Osteocyte (in vitro differentiated cells): ENCODE measurements at places on chromosomes 1 and 21. TPM values are rescaled to one million over a fixed set of nuclear protein-coding genes. Genes with fewer than 3 reads are reported as not detected.

DNA sequence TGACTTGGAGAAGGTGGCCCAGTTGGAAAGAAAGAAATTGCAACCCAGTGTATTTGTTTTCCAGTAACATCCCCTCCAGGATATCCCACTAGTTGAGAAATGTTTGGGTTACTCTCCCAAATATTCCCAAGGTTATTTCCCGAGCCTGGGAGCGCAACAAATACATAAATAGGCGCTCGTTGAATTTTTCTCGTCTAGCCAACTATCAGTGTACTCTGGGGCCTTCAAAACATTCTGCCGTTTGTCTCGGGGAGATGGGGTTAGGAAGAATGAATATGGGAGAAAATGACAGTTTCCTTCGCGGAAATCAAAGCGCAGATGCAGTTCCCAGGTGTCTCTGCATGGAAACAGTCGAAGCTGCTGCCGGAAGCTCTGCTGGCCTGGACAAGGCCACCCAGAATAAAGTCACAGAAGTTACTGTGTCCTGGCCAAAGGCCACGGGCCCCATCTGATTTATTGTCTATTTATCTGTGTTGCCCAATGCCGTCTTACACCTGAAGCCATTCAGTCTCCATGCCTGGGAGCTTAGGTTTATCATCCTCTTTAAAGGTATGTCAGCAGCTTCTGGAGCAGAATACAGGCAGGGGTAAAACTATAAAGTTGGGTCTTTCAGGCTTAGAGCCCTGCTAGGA lies 1.0 kb downstream of the C1orf115 start:
- peak; percentile 49 for DNase-seq

Gene CTSE
- not detected in 2 replicates for total RNA-seq

- DNase-seq: no peak
These were observed 1018.8 kb downstream of the AMY1C start for GRCh38 chr1:104768466-104768865.

Gene OR2L3
- total RNA-seq: not detected in 2 replicates

Gene TMEM51
- 0.81 and 0.86 TPM in 2 replicates for total RNA-seq

GRCh38 chr1:189315035-189315901 lies 1162.4 kb downstream of the BRINP3 start:
- no peak for DNase-seq

Gene WDR64
- total RNA-seq: not detected in 2 replicates

Gene RGS13
- total RNA-seq: not detected in 2 replicates

Gene SUSD4
- total RNA-seq: not detected in 2 replicates

Gene CHODL
- 0.19 TPM in 1 of 2 replicates, not detected in the other for total RNA-seq

- DNase-seq: no peak
These were observed 113.8 kb downstream of the CAMTA1 start for GRCh38 chr1:6898974-6899539.

DNA sequence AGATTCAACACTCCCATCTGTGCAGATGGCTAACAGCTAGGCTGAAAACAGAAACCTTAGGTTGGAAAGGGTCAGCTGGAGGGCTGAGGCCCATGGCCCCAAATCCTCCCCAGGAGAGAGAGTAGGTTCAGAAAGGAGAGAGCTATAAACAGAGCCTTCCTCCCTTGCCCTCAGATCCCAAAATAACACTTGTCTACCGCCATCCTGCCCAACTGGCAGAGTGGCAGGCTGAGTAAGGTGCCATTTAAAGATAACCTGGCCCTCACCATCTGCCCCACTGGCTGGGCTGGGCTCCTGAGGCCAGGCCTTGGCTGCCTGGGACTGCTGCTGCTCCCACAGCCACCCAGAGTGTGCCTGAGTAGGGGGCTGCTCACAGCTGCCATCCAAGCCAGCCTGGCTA lies 4.3 kb upstream of the SHISA4 start:
- DNase-seq: no peak

DNA sequence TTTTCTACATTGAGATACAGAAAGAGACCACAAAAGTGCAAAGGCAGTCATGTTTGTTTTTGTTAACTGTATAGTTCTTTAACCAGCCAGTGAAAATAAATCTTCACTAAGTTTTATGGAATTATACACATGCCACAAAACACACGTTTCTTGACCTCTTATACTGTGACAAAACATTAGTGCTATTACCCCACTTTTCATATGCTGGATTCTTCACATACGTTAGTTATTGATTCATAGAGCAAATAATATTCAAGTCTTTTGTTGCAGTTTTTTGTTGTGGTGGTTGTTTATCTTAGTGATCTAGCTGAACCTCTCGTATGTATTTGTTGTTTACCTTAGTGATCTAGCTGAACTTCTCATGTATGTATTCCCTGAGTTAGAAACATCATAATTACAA lies 28.0 kb downstream of the LYPLAL1 start:
- DNase-seq: no peak
